ENCODE measurements at places on chromosomes 2 and 18.

GRCh38 chr2:207334301-207334623, 168.5 kb upstream of the KLF7 start:
- DNase-seq, result peak; percentile 17

DNA sequence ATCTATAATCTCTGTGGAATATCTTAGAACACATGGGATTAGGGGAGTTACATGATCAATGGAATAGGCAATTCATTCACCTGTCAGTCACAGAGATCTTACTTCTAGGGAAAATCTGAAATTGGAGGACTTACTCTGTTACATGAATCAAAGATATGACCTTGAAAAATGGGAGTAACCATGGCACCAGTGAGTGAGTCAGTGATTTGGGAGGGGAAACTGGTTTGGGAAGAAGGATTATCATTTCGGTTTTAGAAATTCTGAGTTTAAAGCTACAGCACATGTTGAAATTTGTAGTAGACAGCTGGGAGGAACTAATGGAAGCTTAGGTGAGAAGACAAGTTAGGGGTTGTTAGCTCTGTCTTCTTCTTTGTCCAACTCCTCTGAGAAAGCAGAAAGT, 153.7 kb downstream of the CAMKMT start:
- DNase-seq, result no peak

GRCh38 chr2:209922116-209922515, 80.3 kb upstream of the RPE start:
- DNase-seq, result no peak

DNA sequence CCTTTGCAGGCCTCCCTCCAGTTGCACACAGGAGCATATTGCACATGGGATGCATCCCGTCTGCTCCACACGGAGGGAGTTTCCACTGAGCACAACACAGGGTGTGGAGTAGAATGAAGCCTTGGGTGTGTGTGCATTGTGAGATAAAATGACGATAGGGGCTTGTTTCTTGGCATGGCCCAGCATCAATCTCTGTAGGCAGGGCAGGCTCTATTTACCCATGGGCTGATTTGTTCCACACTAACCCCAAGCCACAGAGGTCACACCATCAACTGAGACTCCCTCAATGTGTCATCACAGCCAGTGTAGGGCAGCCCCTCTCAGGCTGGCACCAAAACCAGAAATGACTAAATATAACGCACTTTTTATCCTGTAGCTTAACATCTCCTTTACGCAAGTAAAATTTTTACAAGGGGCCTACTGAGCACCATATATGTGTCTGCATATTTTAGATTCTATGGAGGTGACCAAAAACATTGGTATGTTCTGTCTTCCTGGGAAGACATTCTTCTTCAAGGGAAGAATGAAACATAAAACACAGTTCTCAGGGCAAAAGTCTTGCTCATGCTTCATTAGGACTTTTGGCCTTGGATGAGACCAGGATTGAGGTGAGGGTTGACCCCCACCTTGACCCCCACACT, 2.7 kb upstream of the GKN1 start:
- no peak for DNase-seq

GRCh38 chr2:173213181-173213580, 137.5 kb downstream of the MAP3K20 start:
- no peak for DNase-seq

DNA sequence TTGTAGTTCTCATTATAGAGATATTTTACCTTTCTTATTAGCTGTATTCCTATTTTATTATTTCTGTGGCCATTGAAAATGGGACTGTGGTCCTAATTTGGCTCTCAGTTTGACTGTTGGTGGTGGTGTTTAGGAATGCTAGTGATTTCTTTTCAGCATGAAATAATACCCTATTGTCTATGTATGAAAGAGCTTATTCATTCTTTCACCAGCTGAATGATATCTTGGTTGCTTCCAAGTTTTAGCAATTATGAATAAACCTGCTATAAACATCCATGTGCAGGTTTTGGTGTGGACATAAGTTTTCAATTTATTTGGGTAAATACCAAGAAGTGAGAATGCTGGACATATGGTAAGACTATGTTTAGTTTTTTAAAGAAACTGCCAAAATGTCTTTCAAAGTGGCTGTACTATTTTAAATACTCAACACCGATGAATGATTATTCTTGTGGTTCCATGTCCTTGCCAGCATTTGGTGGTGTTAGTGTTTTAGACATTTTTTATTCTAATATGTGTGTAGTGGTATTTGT, 501.6 kb upstream of the GYPC start:
- no peak for DNase-seq

GRCh38 chr2:54295911-54296310, 39.9 kb upstream of the TSPYL6 start:
- DNase-seq, result no peak

DNA sequence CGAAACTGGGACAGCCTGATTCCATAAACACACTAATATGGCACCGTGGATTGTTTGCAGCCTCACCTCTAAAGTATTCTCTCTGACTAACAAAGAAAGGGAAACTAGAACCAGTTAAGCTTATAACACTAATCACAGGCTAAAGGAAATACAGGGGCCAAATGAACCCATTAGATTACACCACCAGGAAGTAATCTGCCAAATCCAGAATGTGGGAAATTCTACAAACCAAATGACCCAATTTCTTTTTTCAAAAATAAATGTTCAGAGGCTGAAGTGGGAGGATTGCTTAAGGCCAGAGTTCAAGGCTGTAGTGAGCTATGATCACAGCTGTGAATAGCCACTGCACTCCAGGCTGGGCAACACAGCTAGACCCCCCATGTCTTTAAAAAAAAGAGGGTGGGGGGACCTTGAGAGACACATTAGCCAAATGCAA, 1.5 kb upstream of the MPPE1 start:
- DNase-seq, result no peak

GRCh38 chr18:51383116-51383515, 185.6 kb upstream of the MEX3C start:
- no peak for DNase-seq

DNA sequence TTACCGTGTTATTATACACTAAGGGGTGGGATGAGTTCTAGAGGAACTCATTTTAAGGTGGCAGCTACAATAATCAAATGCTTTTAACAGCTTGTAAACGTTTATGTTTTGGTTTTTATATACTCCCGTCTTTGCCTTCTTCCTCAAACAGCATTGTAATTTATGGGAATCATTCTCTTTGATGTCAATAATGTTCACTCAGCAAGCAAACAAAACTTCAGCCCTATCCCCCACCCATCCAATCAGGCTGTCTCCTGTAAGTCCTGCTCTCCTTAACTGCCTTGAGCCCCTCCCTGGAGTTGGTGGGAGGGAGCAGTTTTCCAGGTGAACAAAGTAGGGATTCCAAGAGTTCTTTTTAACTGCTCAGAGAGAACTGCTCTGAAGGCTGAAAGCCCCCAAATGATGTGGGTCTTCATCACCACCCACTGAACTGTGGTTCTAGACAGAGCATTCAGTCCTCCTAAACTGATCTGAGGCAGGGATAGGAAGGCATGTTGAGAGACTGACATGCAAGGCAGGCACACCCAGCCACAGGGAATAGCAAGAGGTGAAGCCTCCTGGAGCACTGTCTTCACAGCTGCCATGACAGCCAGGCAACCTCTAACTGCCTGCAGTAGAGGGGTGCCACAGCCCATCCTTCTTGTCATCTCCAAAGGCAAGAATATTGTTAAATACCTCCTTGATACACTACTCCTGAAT, 17.5 kb downstream of the MYO5B start:
- DNase-seq, result no peak

- DNase-seq, result peak; percentile 23
Observed at GRCh38 chr2:39377226-39377939, 59.7 kb downstream of the MAP4K3 start.

DNA sequence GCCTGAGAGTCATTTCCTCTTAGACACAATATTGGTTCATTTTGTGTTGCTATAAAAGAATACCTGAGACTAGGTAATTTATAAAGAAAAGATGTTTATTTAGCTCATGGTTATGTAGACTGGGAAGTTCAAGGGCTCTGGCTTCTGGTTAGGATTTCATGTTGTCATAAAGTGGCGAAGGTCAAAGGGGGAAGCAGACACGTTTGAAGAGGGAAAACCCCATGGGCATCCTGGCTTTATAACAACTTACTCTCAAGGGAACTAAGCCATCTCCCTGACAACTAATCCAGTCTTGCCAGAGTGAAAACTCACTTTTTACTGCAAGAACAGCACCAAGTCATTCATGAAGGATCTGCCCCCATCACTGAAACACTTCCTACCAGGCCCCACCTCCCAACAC, 89.7 kb upstream of the RNF152 start:
- no peak for DNase-seq

- no peak for DNase-seq
Observed at GRCh38 chr2:196173505-196173904, 2.1 kb upstream of the STK17B start.

GRCh38 chr2:142144547-142144946, 13.7 kb upstream of the LRP1B start:
- no peak for DNase-seq

DNA sequence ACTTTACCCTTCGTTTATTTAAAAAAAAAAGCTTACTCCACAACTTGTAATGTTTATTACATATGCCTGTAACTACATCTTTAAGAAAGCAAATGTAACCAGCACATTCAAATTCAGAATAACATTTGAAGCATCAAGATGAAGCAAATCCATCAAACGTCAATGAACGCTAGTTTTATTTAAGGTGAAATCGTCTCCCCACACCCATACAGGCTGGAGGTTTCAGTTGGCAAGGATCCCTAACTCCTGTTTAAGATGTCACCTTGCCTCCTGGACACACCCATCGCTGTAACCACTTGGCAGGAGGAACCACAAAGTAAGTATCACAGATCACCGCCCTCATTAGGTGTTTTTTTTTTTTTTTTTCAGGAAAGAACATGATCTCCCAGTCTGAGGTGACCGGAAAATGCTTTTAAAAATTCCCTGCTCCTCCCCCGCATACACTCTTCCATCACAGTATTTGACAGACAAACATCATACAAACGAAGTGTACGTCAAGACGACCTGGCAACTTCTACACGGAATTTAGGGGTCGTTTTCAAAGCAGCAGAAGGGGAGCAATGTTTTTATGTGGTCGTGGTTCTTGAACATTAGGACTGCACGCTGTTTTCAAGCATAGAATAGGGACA, 19.7 kb upstream of the STPG4 start:
- peak; percentile 31 for DNase-seq

DNA sequence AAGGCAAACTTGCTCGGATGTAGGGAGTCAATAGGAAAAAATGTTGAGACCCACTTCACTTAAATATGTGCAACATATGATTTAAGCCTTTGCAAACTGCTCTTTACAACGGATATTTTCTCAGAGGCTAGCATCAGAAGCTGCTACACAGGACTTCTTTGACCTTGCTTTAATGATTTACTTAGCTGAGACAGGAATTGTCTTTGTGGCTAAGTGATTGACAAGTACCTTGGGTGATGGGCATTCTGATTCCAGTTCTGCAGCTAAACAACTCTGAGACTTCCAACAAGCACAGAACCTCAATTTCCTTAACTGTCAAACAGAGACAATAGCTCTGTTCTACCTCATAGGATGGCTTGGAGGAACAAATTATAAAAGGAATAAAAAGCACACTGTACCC, 150.2 kb downstream of the NCKAP5 start:
- DNase-seq, result no peak

DNA sequence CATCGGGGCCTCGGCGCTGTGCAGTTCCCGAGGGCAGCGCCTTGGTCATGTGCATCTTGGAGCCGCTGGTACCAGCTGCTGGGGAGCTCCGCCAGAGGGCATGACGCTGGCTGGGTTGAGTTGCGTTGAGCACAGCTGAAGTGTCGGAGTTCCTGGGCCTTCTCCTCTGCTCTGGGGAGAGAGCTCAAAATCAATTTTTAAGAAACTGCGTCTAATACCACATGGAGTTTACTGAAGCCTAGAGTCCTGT, 48.7 kb downstream of the GREB1 start:
- DNase-seq, result no peak

- DNase-seq, result no peak
Observed at GRCh38 chr2:61771904-61772845, 81.7 kb downstream of the FAM161A start.

DNA sequence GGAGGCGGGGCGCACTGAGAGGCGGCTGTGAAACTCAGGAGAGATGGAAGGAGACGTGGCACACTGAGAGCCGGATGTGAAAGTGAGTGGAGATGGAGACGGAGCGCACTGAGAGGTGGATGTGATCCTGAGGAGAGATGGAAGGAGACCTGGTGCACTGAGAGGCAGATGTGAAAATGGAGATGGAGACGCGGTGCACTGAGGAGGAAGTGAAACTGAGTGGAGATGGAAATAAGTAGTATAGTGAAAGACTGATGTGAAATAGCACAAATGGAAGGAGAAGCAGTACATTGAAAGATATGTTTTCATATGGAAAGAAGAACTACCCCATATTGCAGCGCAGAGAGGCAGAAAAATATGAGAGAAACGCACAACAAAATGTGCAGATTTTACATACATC, 281.6 kb upstream of the RGPD4 start:
- no peak for DNase-seq

- no peak for DNase-seq
Observed at GRCh38 chr18:44724105-44724778, 43.6 kb downstream of the SETBP1 start.

DNA sequence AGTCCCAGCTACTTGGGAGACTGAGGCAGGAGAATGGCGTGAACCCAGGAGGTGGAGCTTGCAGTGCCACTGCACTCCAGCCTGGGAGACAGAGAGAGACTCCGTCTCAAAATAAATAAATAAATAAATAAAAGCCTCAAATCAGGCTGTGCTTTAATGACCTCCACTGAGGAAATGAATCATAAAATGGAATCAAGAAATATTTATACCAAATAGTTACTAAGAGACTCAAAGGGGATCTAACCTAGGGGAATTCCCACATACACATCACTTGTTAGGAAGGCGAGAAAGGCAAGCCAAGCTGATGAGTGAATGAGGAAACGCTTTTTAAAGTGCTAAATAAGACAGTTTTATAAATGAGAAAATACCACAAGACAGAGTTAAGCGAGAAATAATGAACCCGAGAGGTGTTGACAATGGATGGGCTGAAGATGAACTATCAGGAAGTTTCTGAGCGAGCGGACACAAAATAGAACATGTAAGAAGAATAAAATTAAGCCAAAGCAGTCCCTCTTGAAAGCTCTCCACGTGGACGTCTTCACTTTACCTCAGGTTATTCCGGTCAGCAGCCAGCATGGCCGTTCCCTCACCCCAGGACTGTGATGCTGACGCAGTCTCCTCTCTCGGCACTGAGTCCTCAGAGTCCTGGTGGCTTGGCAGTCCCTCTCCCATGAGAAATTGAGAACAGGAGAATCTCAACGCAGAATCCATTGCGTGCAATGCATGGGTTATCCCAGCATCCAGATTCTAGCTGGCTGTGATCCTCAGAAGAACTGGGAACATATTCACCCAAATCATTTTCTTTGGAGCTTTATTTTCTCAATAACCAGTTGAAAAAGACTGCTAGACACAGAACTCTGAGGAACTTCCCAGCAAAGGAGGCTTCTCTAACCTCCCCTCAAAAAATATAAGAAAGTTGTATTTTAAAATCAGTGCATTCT, 22.3 kb downstream of the PXDN start:
- DNase-seq, result no peak
